Right atrium auricular region (tissue), 2 donors: ENCODE measurements at places on chromosomes 5 and 9.

- DNase-seq: no peak
Observed at GRCh38 chr5:5342784-5343183, 79.7 kb upstream of the ICE1 start.

GRCh38 chr5:151108566-151108965, 27.7 kb upstream of the TNIP1 start:
- no peak for DNase-seq

DNA sequence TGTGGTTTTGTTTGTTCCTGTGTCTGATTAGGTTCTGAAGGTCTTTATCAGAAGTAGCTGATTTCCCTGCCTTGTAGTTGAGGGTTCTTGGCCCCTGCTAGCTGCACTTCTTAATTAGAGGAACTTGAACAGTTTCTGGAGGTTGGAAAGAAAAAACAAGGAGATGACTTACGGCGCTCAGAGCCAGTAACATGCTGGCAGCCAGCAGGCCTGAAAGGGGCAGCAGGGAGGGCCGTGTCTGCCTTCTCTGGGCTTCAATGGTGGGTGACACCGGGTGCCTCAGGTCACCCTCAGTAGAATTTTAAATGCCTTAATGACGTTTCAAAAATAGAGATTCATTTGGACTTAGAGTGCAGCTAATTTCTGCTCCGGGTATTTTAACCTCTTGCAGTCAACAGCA, 15.8 kb downstream of the UBE2QL1 start:
- no peak for DNase-seq

GRCh38 chr9:108761655-108762347, 94.0 kb downstream of the ACTL7B start:
- peak; percentile 70 for DNase-seq

- no peak for DNase-seq
Observed at GRCh38 chr9:21461377-21461776, 20.7 kb downstream of the IFNE start.

GRCh38 chr9:68841276-68842052, 136.4 kb downstream of the PIP5K1B start:
- DNase-seq: no peak

GRCh38 chr5:14756478-14756877, 92.0 kb downstream of the OTULIN start:
- DNase-seq: no peak

DNA sequence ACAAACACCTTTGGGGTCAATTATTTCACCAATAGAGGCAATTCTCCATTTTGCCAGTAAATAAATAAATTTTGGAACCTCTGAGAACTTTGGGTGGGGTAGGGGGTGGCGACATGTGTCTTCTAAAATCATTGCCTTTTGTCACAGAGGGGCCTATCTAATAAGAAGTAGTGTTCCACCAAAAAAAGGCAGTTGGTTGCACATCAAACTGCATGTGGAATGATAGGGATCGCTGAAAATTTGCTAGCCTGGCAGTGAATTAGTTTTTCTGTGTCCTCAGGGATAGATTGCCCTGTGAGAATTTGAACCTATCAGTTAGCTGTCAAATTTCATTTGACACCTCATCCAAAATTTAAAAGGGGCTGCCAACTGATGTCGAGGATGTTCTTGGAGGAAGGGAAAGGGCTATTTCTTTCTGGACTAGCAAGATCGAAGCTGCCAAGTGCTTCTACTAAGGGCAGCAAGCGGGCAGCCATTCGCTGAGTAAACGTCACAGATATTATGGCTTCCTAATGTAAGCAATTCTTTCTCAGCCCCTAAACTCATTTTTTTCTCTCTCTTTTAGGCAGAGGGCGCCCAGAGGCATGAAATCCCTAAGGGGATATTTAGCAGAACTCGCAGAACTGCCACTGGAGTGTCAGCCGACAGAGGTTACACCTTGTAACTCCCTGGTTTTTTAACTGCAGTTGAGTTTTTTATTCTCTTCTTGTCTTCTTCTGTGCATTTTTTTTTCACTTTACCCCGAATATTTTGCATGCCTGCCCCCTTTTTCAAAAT, 2208.1 kb upstream of the WWC1 start:
- no peak for DNase-seq
